ENCODE measurements at places on chromosomes 11 and 22.
A peak's percentile ranks its signal among the peaks of the same experiment; 100 is the strongest.

DNA sequence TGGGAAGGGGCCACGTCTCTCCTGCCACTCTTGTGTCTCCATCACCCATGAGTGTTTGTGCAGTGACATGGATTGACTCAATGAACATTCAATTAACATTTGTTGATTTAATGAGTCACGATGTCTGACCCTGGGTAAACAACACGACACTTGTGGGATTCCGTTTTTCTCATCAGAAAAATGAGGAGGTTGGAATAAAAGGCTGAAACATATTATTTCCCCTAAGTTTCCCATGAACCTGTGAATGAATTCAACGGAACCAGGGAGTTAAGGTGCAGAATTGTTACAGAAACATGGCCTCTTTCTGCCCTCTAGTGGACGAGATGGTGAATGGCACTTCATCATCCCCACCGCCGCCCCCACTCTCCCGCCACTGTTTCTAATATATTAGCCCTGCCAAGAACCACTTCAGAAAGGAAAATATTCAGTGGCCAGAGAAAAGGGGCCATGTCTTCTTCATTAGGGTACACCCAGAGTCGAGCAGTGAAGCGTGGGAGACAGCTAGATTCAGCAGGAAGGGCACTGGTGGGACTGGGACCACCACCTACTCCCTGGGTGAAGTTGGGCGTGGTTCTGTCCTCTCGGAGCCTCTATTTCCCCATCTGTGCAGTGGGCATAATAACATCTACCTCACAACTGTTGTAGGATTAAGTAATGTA is 46.3 kb upstream of the SYT13 start:
- peak; percentile 21 for DNase-seq

- DNase-seq, result no peak
These were observed 712.4 kb downstream of the TBC1D22A start for GRCh38 chr22:47474895-47475294.

DNA sequence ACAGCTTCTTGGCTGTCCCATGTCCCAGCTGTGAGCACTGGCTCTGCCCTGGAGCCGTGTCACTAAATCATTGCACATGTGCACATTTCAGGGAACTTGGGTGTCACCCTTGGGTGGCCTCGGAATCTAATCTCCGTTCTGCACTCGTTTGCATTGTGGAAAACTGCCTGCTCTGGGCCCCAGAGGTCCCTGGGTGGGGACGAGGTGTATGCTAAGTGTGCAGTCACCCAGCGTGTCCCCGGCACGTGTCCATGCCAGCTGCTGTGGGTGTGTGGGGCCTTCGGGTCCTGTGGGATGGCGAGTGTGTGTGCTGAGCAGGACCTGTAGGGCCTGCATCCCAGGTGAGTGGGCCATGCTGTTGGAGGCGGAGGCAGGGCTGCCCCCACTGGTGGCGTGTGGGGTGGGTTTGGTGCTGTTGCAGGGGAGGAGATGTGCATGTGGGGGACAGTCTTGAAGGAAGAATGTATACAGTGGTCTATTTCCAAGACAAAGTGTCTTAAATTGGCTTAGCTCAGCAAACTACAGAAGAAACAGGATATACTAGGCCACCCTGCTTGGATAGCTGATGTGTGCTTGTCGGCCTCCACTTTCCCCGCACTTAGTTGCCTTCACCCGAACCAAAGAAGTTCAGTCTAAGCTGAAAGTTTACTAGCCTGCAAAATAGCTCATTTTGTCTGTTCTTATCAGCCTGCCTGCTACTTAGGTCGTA is 14.6 kb downstream of the TANGO2 start:
- no peak for DNase-seq

DNA sequence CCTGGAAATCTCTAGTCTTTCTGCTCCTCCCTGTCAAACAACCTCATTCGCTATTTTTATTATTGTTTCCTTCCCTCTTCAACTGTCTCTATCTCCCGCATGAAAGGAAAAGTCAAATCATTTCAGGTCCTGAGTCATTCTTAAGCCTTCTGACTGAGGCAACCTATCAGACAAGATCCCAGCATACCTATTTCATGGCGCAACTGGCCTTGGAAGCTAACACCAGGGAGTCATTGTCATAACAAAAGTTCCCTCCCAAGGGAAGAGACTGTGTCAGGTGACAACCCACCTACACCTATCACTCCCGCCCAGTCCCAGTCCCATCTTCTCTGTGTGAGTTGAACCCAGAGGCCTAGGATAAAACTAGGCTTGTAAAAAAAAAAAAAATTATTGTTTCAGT is 10.2 kb upstream of the ARHGAP42 start:
- no peak for DNase-seq

GRCh38 chr22:24474221-24474620 is 20.9 kb upstream of the UPB1 start:
- DNase-seq, result no peak

- no peak for DNase-seq
These were observed 32.7 kb upstream of the SYN3 start for GRCh38 chr22:33090836-33091235.

DNA sequence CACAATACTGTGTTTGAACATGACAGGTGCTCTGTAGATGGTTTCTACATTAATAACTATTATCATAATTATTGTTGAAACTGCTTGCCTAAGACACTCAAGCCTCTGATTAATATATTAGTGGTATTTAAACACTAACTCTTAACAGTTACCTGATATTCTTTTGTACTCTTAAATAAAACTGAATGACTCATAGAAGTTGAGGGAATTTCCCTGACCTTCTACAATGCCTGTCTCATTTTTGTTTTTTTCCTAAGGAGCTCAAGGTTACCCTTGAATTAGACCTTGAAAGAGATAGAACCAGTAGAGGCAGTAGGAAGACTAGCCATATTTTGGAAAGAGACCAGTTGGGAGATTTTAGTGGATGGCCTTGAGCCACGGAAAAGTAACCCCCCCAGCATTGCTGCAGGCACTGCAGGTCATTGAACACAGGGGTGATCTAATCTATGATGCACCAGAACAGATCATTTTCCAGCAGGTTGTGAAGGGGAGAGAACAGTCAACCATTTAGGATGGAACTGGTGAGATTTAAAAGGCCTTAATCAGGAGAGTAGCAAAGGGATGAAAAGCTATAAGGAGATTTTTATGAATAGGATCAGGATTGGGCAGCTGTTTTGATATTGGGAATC is 148.3 kb downstream of the PGR start:
- no peak for DNase-seq

DNA sequence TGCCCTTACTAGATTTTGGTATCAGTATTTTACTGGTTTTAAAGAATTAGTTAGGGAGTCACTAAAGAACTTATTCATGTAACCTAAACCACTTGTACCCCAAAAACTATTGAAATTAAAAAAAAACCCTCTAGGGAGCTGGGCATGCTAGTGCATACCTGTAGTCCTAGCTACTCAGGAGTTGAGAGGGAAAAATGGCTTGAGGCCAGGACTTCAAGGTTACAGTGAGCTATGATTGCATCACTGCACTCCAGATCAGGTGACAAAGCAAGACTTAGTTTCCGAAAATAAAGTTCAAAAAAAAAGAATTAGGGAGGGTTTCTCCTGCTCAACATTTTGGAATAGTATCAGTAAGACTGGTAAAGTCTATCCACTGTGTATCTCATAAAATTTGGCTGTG is 364.4 kb upstream of the LUZP2 start:
- no peak for DNase-seq

- DNase-seq, result no peak
These were observed 24.1 kb downstream of the PTDSS2 start for GRCh38 chr11:473962-474785.

DNA sequence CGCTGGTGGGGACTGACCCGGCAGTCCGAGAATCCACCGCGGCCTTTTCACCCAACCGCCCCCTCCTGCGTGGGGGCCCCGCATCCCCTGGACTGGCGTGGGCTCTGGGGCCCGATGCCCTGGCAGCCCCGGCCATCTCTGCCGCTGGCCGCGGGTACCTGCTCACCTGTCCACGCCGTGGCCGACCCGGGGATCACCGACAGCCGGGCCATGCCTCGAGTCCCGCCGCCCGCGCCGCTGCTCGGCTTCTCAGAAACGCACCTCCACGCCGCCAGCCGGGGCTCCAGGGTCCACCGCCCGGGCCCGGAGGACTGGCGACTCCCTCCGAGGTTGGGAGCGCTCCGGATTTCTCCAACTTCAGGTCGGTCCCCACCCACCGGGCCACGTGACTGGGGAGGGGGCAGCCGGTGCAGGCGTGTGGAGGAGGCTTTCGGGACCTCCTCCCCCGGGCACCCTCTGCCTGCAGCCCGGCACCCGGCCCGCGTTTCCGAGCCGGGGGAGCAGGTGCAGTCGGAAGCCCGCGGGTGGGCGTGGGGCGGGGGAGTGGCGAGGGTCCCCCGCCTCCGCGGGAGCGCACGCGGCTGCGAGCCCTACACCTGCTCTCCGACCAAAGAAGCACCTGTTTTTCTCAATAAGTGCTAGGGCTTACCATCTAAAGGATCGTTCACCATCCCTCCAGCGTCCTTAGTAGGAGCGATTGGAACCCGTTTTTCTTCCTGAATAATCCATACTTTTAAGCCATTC is 554 bp upstream of the NRIP3 start:
- no peak for DNase-seq

GRCh38 chr22:44821741-44822475 is 69.5 kb downstream of the ARHGAP8 start:
- DNase-seq, result no peak

DNA sequence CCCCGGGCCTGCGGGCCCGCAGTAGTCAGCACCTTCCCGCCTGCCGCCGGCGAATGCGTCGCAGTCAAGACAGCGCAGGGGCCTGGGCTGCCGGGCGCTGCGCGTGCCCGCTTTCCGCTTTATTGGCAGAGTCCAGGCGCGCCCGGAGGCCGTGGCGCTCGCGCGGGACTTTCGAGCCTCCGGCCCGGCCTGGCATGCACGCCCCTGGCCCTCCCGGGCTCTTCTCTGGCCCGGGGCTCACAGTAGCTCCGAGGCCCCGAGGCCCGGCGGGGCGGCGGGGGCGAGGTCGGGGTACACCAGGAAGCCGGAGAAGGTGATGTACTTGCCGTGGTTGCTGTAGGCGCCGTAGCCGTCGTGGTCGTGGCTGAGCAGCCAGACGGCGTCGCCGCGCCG is 3.1 kb downstream of the FAM180B start:
- no peak for DNase-seq

- no peak for DNase-seq
These were observed 99.7 kb upstream of the SYT13 start for GRCh38 chr11:45385844-45386243.

GRCh38 chr11:117861151-117862018 is 15.1 kb downstream of the FXYD6 start:
- no peak for DNase-seq

- peak; percentile 56 for DNase-seq
These were observed 68.3 kb downstream of the SPECC1L start for GRCh38 chr22:24338726-24339451.

GRCh38 chr11:118529584-118530175 is 1.3 kb upstream of the TMEM25 start:
- DNase-seq, result no peak

GRCh38 chr11:34890089-34890488 is 26.1 kb downstream of the APIP start:
- no peak for DNase-seq

GRCh38 chr11:99911116-99911515 is 776.0 kb upstream of the ARHGAP42 start:
- DNase-seq, result no peak

GRCh38 chr11:58625086-58625485 is 2.6 kb downstream of the CNTF start:
- no peak for DNase-seq

- DNase-seq, result no peak
These were observed 22.3 kb upstream of the CHRM4 start for GRCh38 chr11:46413760-46414465.

GRCh38 chr11:116694815-116695590 is 77.8 kb downstream of the BUD13 start:
- DNase-seq, result no peak

- DNase-seq, result no peak
These were observed 20.6 kb upstream of the PDE3B start for GRCh38 chr11:14623036-14623435.

DNA sequence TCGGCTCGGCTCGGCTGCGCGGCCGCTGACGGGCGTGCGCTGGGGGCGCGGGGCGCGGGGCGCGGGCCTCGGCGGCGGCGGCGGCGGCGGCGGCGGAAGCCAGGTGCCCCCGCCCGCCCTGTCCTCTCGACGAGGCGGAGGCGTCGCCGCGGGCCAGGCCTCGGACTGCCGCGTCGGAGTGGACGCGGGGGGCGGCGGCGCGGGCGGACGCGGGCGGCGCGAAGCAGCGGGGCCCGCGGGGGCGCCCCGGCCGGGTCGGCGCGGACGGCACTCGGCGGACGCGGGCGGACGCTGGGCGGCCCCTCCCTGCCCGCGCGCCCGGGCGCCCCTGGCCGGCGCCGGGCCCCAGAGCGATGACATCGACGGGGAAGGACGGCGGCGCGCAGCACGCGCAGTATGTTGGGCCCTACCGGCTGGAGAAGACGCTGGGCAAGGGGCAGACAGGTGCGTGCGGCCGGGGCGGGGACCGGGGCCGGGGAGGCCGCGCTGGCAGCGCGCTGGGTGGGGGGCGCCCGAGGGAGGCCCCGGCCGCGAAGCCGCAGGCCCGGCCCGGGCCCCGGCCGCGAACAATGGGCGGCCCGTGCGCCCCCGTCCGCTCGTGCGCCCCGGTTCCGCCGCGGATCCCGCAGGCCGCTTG is at the start of gene BRSK2:
BRSK2 (plus strand) TSS at position 3 of the 637 bp plus-strand sequence; CDS start at position 354, 351 bp downstream.
- no peak for DNase-seq

DNA sequence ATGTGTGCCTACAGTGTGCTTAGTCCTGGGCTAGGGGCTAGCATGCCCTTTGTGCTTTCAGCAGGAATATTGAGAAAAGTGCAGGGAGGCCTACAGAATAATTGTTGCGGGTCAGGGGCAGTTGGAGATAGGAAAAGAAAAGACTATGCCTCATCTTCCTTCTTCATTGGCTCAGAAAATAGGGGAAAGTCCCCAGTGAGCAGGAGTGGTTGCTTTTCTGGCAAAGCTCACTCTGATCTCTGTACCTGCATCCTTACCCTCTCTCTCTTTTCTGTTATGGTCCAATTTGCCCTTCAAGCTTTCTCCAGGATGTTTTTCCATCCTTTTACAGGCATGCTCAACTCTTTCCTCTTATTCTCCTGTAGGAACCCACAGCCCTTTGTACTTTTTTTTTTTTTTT is 29.5 kb upstream of the RRM1 start:
- DNase-seq, result no peak

GRCh38 chr22:37182101-37182948 is 5.7 kb downstream of the C1QTNF6 start:
- DNase-seq, result no peak

DNA sequence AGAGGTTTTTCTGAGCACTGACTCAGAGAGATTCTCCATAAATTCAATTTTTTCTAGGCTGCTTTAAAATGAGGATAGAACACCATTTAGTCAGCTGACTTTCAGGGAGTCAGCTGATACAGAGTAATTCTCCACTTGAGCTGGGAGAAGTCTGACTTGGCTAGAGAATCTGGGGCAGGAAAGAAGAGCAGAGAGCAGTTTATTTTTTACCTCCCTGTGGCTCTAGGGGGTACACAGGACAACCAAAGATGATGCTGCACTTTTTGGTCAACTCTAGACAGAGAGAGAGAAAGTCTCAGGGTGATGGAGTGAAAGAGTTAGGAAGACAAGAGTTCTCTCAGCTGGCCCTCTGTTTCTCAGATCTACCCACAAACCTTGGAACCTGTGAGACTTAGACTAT is 67.3 kb upstream of the EED start:
- no peak for DNase-seq

Measured in T-helper 2 cell (primary cell).